ENCODE measurements at places on chromosomes 7 and 10.

DNA sequence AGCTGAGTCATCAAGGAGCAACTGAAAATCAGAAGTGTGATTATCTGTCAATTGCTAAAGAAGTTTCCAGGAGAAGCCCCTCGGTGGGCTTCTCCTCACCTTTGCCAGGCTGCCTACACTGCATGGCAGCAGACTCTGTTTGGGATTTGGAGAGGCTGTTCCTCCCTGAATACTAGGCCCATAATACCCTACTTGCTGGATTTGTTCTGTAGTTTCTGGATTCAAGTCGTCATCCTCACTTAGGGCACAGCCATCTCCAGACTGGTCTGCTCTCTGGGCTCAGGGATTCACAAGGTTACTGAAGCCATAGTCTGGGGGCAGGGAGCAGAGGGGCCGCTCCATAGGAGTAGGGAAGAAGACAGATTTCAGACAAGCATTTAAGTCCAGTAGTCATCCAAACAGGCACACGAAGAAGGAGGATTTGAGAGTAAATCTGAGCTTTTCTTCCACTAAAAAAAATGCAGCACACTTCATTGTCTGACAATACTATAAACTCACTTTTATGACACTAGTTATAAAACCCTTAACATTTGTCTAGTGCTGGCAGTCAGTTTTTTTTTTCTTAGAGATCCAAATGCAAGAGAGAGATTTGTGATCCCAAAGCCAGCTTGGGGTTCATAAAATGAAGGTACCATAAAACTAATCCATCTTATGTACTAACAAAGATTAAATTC is 723.3 kb downstream of the GRID1 start:
- no peak for DNase-seq

DNA sequence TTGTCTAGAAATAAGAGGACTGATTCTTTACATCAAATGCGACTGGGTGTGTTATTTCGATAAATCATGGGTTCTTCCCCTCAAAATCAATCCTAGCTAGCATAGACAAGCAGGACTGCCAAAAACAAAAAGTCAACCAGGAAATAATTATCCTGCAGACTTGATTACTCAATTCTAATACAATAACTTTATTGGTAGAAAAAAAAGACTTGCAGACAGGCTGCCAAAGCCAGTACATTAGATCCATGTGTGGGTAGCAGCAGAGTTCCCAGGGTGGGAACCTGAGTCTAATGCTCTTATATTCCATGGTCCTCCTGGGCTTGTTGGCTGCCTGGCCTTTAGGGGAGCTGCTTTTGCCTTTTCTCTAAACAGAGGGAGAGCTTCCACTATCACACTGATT is 7.8 kb downstream of the AFAP1L2 start:
- DNase-seq, result no peak

DNA sequence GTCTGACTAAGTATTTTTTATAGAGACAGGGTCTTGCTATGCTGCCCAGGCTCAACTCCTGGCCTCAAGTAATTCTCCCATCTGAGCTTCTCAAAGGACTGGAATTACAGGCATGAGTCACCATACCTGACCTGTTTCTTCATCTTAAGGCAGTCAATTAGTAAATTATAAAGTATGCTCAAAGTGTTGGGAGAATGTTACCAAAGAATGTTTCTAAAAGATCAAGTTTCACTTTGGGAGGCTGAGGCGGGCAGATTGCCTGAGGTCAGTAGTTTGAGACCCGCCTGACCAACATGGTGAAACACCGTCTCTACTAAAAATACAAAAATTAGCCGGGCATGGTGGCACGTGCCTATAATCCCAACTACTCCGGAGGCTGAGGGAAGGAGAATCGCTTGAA is 117.0 kb downstream of the ALOX5 start:
- no peak for DNase-seq

GRCh38 chr10:42976351-42977031 is 100.4 kb upstream of the RET start:
- DNase-seq, result no peak

DNA sequence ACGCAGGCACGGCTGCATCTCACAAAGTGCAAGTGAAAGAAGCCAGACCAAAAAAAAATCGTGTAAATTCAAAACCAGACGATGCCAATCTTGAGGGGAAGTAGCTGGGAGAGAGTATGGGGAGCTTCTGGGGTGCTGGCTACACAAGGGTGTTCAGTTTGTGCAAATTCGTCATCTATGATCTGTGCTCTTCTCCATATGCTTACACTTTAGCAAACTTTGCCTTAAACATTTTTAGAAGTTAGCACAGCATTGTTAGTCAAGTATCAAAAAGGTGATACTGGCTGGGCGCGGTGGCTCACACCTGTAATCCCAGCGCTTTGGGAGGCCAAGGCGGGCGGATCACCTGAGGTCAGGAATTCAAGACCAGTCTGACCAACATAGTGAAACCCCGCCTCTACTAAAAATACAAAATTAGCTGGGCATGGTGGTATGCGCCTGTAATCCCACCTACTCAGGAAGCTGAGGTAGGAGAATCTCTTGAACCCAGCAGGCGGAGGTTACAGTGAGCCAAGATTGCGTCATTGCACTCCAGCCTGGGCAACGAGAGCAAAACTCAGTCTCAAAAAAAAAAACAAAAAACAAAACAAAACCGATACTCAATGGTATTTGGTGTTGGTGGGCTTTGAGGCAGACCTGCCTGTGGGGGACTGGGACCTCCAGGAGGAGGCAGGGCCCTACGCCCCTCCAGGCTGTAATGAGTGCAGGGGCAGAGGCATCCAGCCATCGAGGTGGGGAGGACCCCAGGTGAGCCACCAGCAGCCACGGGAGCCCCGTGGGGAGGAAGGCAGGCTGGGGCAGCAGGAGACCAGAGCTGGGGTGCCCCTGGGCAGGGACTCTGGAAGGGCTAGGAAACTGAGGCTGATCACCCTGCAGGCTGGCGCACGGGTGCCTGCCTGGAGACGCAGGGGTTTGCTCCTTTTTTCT is 150.0 kb downstream of the PRKAG2 start:
- DNase-seq, result no peak
